Activated B cell treated with CpG ODN at 0.5 μM for 24 hours (primary cell): ENCODE measurements at places on chromosomes 2 and 18.

DNA sequence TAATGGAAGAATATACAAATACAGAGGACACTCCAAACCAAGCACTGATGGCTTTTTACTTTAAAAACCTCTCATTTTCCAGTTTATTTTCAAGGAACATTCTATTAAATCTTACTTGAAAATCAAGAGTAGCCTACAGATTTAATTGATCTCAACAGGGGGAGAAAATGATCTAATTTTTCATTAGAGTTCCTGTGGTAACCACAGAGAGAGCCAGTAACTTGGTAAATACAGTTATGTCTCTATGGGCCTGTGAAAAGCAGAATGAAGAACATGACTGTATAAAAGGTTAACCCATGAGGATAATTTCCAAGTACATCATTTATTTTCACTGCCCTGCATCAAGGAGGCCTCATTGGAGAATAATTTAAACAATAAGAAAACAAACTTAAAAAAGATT, 39.8 kb upstream of the ITPRID2 start:
- DNase-seq = no peak

DNA sequence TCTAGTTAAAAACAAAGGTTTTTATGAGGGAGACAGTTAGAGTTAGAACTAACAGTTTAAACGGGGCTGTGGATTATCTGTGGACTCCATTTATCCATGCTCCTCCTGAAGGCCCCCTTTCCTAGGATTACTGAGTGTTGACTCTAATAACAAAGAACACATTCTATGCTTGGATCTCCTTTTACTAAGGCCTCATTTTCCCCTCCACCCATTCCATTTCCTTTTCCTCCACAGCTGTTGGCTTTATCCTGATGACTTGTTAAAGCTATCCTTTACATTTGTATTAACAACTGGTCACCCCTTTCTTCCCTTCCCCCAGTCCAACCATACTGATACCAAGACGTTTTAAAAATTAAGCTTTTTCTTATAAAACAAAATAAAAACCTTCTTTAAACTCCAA, 220.6 kb downstream of the SRBD1 start:
- DNase-seq = no peak

DNA sequence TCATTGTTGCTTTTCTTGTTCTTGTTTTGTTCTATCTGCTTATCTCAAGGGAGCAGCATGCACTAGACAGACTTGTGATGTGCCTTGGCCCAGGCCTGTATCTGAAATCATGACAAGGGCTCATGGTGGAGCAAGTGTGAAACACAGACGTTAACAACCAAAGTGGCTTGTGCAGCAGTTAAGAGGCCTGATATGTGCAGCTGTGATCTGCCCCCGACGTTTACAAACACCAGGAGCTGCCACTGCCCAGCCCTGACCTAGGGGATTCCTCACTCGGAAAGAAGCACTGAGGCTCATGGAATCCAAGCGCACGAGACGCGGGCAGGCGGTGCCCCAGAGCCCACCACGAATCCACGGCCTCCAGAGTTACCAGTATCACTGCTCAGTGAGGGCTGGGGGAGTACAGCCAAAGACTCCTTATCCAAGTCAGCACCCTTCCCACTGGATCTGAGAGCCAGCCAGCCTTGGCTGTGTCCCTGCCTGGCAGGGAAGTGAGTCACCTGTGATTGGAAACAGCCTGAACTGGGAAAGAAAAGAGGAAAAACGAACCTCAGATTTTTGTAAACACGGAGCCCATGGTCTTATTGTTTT, 62.3 kb upstream of the SNTG2 start:
- no peak for DNase-seq

DNA sequence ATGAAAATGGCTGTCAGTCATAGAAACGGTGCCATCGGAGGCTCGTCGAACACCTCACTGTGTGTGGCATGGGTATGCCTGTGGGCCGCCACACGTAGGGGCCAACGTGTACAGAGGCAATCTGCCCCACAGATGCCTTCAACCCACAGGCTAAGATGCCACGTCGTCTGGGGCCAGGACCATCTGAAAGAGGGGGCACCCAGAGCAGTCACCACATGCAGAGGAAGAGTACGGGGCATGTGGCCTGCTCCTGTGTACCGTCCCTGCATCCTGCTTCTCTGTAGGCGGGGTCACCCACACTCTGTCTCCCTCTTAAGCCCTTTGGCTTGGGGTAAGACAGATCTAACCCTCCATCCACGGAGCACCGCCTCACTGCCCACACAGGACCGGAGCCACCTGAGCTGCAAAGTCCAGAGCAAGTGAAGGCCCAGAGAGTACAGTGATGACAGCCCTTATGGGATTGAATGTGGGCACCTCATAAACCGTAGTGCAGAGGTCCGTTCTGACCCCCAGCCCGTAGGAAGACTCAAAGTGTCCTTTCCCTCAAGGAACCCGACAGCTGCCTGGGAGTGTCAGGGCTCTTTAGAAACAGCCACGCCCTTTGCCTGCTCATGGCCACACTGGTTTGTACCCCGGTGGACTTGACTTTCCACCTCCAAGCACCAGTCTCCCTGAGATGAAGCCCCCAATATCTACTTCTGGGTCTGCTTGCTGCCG, 66.2 kb downstream of the TWIST2 start:
- DNase-seq = no peak

DNA sequence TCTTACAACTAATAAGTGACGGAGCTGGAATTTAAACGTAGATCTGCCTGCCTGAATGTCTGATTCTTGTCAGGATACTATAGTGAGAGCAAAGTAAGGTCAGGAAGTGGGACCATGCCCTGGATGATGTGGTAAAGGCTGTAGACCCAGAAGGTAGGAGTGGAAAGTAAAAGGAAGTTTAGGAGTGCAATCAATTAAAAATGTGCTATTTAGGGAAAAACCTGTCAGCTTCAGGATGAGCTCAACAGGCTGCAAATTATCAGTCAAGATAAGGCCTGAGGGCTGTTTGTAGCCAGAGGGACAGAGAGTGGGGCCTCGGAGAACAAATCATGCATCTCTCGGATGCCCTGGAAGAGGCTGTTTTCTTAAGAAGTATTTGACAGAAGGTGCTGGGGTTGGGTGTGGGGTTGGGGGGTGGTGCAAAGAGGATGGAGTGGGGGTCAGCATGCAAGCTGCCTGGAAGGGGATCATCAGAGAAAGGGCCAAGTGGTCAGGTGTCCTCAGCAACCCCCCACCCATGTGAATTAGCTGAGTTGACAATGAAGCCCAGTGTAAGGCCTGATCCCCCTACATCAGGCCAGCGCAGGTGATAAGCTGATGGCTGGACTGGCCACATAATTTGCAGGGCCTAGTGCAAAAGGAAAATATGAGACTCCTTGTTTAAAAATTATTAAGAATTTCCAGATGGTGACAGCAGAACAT, 53.2 kb upstream of the MAPRE3 start:
- no peak for DNase-seq

- DNase-seq = no peak
These were observed 3.9 kb downstream of the SLC35F6 start for GRCh38 chr2:26767894-26768487.

GRCh38 chr18:76558881-76559667, 64.0 kb upstream of the ZNF516 start:
- DNase-seq = no peak

DNA sequence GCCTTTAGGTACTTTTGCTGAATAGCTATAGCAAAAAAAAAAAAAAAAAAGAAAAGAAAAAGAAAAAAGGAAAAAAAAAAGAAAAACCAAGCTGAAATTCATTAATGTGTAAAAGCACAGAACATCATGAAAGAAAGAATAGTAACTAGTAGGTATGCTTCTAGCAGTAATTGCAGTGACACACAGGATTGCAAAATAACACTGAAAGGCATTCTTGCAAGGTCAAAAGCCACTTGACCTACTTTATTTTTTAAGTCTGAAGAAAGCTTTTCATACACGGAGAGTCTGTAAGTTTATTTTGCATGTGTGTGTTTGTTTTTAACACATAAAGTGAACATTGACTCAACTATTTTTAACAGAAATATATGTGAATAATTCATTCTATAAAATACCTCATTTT, 54.4 kb downstream of the DOK6 start:
- no peak for DNase-seq

GRCh38 chr2:62415019-62415431, 91.0 kb downstream of the TMEM17 start:
- no peak for DNase-seq

GRCh38 chr2:3131636-3132326, 245.8 kb downstream of the EIPR1 start:
- no peak for DNase-seq

- no peak for DNase-seq
These were observed 83.9 kb downstream of the APOB start for GRCh38 chr2:20960003-20960402.

- no peak for DNase-seq
These were observed 11.8 kb downstream of the CNDP2 start for GRCh38 chr18:74507927-74508326.

DNA sequence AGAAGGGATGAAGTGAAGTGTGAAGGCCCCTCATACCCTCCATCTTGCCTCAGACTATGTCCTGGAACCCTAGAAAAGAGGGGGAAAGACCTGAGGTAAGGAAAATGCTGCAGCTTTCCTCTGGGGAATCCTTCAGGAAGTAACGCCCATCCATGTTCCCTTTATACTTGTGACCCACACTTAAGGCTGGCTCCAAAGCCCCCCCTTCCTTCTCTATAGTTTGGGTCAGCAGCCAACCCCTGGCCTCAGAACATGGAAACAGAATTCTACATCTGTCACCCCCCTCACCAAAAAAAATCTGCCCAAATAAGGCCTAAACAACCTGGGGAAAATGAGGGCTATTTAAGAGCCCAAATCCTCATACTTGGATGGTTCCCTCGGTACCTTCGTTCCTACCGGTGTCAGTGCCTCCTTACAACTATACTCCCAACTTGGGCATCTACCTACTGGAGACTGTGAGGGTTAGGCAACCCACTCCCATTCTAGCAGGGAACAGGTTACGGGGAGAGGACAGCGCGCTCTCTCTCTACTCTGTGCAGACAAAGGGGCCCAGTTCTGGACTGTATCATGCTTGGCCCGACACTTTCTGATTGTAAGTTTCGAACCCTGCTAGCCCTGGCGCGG, 689 bp downstream of the OST4 start:
- DNase-seq = no peak

DNA sequence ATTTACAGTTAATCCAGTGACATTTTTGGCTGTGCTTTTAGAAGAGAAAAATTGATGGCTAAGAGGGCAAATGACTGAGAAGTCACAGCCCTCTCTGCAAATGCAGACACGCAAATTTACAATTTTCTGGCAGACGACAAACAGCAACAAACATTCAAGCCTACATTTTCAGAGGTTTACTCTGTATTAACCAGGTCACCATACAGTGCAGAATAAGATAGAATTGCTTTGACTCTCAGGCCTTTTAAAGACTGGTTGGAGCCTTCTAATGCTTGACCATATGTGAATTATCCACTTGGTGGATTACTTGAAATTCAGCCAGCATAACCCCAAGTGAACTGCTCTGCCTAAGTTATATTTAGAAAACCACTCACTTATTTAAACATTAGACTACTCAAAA, 280.9 kb upstream of the STON1 start:
- DNase-seq = no peak

- no peak for DNase-seq
These were observed 104.2 kb downstream of the TPGS2 start for GRCh38 chr18:36724591-36725001.

DNA sequence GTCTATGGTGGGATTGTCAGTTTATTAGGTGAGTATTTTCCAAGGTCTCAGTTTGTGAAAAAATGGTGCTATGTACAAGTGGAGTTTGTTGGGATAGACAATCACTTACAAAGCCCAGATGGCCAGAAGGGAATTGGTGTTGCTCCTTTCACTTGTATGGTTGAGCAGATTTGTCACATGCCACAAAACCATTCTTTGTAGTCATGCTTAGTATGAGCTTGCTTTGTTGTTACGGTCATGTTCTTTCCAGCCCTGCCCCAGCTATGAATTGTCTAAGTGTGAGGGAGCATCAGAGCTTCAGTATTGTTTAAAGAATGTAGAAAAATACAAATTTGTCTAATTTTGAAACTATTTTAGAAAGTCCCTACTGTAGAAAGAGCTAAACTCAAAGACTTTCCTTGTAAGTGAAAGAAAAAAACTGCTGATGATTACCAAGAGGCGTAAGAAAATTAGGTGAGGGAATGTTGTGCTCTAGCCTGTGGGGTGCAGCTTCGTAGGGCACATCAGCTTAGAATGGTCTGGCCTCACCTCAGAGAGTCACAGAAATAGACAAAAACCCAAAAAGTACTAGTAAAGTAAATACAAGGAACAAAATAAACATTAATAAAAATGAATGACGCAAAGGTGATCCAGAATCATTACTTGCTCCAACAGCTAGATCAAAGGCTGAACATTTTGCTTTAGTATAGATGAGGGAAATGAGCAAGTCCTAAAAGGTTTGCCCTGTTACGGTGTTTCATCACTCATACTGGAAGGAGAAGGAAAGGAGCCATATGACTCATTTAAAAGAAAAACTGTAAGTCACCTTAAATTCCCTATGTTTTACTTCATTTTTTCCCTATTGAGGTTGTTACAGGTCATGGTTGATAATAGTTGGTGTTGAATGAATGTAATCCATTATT, 9.2 kb downstream of the TGIF1 start:
- DNase-seq = no peak

GRCh38 chr2:31002537-31003150, 135.6 kb downstream of the GALNT14 start:
- no peak for DNase-seq

GRCh38 chr2:85971366-85971765, 82.6 kb upstream of the ST3GAL5 start:
- DNase-seq = no peak

DNA sequence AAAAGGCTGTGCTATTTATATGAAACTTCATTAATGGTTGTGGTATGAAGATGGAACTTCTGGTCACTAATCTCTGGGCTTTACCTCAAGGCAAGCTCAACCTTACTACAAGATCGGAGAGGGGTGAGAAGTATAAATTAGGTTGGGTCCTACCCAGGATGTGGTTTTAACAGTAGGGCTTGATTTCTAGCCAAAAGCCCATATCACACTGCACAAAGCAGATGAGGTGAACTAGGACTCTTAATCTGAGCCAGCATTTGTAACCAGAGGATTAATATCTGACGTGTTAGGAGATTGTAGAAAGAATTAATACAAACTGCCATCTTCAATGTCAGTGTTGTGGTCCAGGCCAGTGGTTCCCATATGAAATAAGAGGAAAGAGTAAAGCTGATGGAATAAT, 86.4 kb upstream of the RGPD4 start:
- DNase-seq = no peak
